Activated T-helper 17 cell treated with anti-CD3 and anti-CD28 coated beads, Interleukin-2, amount 50 U/mL, for 72 hours (primary cell): ENCODE measurements at places on chromosomes 3 and 15.
A peak's percentile ranks its signal among the peaks of the same experiment; 100 is the strongest.

DNA sequence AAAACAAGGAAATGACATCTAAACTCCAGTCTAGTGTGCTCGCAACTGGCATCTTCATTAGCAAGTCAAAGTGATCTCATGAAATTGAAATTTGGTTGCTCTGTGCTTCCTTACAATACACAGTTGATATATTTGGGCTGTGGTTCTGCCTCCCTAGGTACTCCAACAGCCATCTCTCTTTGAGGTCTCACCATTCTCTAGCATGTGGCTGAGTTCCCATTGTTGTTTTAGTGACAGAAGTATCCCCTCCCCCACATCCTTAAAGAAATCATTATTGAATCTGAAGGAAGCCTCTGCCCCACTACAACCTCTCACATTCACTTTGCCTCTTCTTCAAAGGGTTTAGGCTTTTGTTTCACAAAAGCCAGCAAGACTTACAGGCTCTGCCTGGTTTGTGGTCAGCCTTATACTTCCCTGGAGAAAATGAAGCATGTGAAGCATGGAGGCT is 516.5 kb downstream of the NLGN1 start:
- ATAC-seq, result no peak

GRCh38 chr3:63467392-63467791 is 185.1 kb upstream of the SNTN start:
- no peak for ATAC-seq

DNA sequence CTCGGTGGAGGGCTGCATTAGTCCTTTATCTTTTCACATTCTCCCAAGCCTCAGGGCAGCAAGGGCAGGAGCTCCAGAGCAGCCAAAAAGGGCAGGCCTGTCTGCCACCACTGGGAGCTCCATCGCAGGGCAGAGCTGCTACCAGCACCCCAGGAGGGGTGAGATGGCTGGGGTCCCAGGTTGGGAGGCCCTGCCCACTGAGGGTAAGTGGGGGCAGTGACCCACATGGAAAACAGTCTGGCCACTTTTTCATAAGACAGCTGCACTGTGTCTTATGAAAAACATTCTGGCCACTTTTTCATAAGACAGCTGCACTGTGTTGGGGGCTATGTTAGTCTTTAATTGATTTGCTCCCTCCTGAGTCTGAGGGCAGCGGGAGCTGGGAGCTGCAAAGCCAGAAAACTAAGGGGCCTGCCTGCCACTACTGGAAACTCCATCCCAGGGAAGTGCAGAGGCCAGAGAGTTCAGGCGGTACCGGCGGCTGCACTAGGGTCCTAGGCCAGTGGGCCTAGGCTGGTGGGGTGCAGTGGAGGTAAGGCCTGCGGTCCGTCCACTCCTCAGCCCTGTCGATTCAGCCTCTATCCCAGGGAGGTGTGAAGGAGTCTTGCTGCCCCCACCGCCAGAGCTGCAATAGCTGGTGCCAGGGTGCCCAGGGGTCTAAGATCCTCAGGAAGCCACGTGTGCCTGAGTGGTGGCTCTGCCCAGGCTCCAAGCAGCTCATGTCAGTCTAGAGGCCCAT is 45.4 kb downstream of the TMCO5A start:
- no peak for ATAC-seq

- no peak for ATAC-seq
Measured at GRCh38 chr3:123361071-123361470, 87.8 kb downstream of the ADCY5 start.

DNA sequence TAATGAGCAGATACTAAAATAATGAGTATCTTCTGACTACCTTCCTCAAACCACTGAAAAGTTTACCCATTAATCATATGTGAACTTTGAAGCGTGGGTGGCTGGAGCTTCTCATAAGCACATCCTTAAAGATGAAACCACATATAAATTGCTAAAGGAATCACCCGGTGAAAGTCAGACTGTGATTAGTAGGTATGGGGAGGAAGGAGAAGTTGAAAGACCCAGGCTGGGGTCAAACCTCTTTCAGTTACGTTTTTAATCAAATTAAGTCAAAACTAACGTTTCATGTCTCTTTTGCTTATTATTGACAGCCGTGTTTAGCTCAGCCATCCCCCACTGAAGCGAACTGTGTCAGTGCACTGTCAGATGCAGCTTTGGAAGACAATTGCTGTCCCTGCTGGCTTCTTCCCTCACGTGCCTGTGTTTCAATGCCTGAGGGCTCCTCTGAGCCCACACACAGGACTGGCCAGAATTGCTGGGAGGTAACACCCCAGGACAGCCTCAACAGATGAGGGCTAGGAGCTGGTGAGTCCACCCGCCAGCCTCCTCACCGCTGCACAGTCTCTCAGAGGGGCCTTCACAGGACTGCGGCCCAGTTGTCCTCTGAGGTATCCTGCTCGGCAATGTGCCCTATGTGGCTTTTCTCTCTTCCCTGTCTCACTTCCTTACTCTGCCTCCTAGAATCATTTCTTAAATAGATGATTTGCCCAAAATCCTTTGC is 29.3 kb upstream of the SH3BP5 start:
- peak; percentile 76 for ATAC-seq
